ENCODE measurements at places on chromosomes 3 and 15.

DNA sequence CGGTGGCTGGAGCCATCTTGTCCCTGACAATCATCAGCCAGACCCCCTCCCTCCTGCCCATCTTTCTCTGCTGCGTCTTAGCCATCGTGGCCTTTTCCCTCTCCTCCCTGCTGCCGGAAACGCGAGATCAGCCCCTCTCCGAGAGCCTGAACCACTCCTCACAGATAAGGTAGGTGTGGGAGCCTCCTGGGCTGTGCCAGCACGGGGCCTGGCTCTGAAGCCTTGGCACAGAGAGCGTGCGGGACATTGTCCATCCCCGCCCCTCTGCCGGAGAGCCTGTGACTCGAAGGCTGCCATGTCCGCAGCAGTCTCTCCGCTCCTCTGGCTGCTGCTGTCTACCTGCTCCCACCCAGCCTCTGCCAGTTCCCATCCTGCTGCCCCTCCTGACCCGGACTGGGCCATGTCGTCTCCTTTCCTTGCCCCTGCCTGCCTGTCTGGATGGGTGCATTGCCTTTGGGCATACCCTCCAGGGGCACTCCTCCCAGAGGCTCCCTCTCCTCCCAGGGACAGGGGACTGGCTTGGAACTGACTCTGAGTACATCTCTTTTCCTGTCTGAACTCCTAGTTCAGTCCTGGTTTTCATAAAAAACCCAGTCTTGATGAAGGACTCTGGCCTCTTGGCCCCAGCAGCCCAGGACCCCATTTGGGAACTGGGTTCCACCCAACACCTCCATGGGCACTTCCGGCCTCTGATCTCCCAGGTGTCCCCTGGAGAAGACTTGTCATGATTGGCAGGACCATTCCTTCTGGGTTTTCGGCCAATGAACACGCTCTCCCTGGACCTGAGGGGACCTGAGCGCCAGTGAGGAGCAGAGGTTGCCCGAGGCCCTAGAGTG, 30.0 kb upstream of the XYLB start:
- no peak for DNase-seq

DNA sequence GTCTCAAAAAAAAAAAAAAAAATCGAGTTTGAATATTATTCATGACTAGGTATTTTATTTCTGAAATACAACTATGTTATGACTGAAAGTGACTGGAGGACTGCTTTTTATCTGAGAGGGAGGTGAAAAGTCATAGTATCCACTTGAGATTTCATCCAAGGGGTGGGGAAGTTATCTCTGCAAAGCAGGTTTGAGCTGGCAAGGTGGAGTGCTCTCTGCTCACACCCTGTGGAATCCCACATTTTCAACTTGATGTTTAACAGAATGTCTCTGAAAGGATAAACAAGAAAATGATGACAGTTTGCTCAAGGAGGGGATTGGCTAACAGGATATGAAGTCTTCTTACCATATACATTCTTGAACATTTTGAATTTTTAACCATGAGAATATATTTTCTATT, 27.3 kb upstream of the SEC62 start:
- no peak for DNase-seq

- no peak for DNase-seq
Measured at GRCh38 chr15:72389231-72389630, 8.9 kb upstream of the TMEM202 start.

- no peak for DNase-seq
Measured at GRCh38 chr3:135896613-135897012, 68.9 kb upstream of the PPP2R3A start.

DNA sequence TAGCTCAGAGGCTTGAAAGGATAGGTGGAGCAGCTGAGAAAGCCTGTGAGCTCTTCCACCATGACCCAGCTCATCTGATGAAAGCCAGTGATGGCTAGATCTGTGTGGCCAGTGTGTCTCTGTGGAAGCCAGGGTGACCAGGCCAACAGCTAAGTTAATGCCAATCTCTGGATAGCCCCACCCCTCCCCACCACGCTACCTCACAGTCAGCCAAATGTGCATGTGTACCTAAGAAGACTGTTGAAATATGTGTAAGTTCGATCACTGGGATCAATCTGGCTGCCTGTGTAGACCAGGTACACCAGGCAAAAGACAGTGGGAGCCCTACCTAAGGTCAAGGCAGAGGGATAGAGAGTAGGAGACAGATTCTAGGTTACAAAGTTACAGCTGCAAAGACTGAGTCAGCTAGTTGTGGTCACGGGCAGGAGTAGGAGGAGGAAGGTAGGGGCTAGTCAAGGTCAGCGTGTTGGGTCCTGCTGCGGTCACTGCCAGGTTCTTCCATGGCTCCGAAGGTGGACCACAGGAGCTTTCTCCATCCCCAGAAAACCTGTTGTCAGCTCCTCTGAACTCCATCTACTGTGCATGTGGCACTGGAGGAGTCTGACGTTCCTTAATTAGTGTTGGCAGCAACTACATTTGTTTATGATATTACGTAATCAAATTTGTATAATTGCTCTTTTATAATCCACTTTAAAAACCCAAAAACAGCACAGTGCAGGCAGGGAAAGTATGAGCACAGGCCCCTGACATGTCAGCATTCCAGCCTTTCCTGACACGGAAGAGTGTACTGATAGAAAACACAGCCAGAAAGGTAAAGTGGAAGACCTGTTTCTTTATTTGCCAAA, 318.0 kb downstream of the CLSTN2 start:
- no peak for DNase-seq

DNA sequence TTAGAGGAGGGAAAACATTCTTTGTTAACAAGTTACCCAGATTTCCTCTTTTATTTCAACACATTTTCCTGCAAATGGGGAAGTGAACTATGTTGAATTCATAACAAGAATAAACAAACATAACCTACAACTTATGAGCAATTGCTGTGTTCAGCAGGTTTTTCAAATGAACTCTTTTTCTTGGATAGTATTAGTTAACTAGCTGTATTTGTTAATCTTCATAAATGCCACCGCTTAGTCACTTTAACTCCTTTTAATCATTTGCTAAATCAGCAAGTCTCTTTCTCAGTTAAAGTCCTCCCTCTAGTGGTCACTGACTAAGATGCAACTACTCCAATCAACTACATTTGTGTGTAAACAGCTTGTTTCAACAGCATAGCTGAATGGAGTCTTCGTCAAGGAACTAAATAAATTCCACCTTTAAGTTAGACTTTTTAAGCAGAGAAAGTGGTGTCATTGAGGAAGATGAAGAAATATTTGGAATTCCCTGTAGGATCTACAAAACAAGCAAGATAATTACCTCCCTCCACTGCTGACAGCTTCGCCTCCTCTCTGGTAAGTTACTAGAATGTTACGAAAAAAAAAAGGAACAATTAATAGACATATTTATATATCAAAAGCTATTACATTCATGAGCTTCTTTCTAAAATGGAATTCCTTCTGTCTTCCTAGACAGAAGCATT, 1122.0 kb downstream of the ROBO1 start:
- no peak for DNase-seq

DNA sequence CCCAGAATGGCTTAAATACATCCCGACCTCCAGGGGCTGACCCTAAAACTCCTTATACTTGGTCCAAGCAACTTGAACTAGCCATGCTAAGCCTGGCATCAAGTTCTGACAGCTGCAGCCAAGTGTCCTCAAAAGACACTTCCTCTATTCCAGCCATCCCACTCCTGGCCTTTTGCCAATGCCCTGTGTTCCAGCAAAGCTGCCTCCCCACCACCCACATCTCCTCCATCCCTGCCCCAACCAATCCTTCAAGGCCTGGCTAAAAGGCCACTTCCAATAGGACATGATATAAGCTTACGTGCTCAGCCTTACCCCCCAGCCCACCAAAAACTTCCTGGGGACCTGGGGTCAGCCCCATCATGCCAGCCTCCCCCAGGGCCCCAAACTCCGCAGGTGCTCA, 40.9 kb downstream of the SEMA3G start:
- DNase-seq = no peak

GRCh38 chr15:63353887-63354286, 27.8 kb downstream of the CA12 start:
- DNase-seq = no peak

- no peak for DNase-seq
Measured at GRCh38 chr3:138362538-138362937, 14.2 kb downstream of the MRAS start.

DNA sequence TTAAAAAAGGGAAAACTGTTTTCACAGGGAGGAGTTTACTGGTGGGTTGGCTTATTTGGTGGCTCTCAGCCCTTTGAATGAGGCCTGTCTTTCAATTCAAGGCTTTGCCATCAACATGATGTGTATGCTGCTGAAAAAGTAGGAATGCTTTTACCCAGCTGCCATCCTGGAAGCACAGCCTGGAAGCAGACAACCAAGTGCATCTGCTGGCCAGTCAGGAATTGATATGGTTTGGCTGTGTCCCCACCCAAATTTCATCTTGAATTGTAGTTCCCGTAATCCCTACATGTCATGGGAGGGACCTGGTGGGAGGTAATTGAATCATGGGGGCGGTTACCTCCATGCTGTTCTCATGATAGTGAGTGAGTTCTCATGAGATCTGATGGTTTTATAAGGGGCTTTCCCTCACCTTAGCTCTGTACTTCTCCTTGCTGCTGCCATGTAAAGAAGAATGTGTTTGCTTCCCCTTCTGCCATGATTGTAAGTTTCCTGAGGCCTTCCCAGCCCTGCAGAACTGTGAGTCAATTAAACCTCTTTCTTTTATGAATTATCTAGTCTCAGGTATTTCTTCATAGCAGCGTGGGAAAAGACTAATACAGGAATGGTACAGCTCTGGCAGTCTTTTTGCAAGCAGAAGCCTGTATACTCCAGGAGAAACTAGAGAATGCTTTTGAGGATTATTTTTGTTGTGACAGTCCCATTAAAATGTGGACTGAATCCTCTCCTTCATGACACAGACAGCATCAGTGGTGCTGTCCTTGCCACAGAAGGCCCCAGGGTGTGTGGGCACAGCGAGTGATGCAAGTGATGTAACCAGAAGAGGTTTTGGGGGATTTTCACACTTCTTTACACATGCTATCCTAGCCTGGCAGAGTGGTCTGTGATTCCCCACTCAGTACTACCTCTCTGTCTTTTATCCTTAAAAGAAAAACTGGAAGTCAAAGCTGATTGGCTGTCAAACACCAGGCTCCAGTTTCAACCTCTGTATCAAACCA, 20.0 kb downstream of the PLCL2 start:
- no peak for DNase-seq

GRCh38 chr3:141499284-141499683, 12.5 kb downstream of the RASA2 start:
- DNase-seq = no peak

DNA sequence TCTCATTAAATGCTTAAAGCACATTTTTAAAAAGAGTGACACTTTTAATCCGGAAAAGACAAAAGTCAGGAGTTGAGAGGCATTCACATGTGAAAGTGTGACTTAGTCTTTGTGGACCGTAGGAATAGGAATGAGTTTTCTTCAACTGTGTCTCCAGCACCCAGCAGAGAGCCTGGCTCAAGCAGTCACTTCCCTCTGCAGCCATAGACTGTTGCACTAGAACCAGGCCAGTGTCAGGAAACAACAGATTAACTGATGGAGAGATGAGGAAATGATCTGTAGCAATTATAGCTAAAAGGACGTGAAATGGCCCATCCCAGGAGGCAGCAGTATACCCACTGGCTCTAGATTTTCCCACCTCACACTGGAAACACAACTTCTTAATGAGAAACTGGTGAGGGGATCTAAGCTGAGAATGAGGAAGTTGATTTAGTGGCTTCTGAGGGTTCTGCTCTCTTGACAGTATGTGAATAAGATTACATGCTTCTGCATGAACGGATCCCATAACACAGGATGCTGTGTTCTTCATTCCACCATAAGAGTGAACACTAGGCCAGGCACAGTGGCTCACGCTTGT, 19.8 kb downstream of the CFAP92 start:
- DNase-seq = no peak

- no peak for DNase-seq
Measured at GRCh38 chr15:79561982-79562381, 129.8 kb downstream of the MINAR1 start.

DNA sequence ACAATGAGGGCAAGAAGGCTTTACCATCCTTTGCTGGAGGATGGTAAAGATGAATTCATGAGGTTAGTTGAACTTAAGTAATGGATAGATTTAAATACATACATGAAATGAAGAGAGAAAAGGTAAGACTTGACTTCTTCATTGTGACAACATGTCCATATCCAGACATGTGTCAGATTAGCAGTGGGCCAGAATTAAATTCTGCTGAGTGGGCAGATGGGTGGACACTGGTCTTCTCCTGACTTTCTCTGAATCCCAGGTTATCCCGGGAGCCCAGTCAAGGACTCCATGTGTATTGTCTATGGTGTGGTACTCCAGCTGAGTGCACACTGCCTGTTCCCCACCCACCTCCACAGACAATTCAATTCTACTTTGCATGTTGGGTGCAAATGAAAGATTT, 603.1 kb downstream of the NLGN1 start:
- no peak for DNase-seq

GRCh38 chr3:106965307-106965706, 411.9 kb upstream of the CCDC54 start:
- no peak for DNase-seq

DNA sequence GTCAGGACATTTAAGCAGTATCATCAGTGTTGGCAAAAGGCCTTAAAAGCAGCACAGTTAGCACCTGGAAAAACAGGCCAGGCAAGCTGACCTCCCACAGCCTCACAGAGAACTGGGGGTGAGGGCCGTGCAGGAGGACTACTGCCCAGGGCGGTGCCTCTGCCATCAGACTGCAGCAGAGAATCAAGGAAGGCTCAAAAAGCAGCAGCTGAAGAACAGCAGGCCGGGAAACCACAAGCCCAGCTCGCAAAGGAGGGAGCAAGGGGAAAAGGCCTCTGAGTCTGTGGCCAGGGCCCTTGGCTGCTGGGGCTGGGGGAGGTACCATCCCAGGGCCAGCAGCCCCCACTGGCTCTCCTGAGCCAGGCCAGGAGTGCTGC, 84.2 kb downstream of the SEC22A start:
- DNase-seq = no peak

GRCh38 chr15:57138349-57138788, 219.9 kb downstream of the TCF12 start:
- DNase-seq = no peak

- no peak for DNase-seq
Measured at GRCh38 chr3:122533931-122534334, 19.2 kb upstream of the KPNA1 start.

DNA sequence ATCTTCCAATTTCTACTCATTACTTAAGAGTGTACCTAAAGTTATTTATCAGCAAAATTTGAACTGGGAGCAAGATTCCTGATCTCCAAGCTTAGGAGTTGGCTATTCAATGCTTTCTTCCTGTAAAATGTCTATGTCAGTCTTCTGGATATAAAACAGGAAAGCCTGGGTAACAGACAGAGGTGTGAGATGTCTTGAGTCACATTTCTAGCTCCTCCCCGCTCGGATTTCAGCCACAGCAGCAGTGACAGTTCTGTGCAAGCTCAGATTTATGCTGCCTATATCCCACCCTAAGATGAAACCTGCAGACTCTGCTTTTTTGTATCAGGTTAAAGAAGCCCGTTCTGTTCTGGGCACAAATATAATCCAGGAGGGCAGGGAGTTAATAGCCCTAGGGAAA, 2.1 kb upstream of the ARMC8 start:
- DNase-seq = no peak
